RWPE1 (cell line): ENCODE measurements at places on chromosomes 11 and 22.

DNA sequence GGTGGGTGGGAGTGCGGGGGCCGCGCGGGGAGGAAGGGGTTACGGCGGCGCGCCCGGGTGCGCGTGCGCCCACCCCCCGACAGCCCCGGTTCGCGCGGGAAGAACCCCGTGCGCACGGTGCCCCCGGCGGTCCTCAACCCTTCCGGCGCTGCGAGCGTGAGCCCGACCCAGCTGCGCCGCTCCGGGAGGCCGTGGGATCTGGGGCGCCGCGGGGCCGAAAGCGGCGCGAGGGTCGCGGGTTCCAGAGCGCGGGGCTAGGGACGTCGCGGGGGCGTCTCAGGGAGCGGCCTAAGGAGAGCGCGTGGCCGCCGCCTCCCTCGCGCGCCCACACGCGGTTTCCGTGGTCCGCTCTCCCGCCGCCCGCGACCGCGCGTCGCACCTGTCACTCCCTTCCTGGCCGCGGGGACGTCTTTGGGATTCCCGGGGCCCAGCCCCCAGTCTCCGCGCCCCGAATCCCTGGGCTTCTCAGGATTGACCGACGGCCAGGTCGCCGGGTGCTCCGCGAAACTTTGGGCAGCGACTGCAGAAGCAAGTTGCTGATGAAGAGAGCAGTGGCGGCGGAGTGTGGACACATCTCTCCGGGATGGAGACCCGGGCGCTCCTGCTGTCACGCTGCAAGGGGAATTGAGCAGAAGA, 582 bp downstream of the SREBF2 start:
- DNase-seq = no peak

- DNase-seq = no peak
Measured at GRCh38 chr22:36221799-36222751, 17.3 kb downstream of the APOL2 start.

DNA sequence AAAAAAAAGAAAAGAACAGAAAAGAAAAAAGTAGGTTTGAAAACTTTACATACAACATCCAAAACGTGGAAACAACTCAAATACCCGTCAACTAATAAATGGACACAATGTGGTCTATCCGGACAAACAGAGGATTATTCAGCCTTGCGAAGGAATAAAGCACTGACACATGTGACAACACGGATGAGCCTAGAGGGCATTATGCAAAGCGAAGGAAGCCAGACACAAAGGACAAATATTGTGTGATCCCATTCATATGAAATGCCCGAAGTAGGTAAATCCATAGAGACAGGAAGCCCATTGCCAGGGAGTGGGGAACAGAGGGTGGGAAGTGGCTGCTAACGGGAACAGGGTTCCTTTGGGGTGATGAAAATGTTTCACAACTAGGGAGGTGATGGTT, 11.8 kb downstream of the RFPL1 start:
- DNase-seq = no peak

DNA sequence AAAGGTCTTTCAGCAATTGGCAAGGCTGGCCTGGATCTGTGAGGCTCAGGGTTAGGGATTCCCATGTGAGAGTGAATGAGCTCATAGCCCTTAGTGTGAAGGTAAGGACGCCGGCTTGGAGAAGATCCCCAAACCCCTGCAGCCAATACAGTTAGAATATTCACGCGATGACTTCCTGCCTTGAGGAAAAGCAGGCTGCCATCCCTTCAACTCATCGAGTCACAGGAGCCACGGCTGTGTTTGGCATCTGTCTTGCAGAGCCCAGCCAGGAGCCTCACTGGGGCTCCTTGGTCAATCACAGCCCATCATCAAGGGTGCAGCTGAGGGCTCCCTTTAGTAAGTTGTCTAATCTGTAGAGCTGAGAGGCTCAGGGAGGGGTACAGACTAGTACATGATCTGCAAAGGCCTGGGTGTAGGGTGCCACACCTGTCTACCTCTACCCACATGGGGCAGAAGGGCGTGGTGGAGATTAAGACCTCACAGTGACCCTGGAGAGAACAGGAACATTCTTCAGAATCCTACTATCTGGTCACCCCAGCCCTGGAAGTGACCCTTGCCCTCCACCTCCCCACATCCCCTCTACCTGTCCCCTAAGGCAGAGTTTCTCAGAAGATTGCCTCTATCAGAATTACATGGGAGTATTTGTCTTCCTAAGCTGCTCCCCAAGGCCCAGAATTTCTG, 18.5 kb downstream of the IL10RA start:
- DNase-seq = no peak

- DNase-seq = no peak
Measured at GRCh38 chr11:119776031-119776636, 47.1 kb upstream of the NECTIN1 start.

GRCh38 chr11:93908689-93909088, 58.3 kb upstream of the VSTM5 start:
- DNase-seq = peak; percentile 75

DNA sequence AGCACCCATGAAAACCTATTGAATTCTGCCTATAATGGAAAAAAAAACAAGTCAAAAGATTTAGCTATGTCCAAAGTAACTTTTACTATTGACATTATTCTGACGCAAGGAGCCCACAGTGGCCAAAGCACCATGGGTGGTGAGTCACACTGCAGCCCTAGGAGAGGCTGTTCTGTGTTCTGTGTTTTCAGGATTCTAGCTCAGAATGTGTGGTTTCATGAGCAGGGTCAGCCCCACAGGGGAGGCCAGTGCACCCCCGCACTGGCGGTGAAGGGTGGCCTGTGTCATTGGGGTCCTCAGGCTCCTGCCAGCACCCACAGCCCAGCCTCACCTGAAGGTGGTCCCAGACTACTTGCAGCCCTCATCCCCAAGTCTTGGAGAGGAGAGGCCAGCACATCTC, 112.2 kb downstream of the BRD1 start:
- DNase-seq = no peak

- DNase-seq = no peak
Measured at GRCh38 chr11:19633276-19633675, 79.4 kb upstream of the NAV2 start.

- peak; percentile 2 for DNase-seq
Measured at GRCh38 chr11:37264783-37265182, 666.7 kb upstream of the RAG2 start.

GRCh38 chr22:46997311-46997970, 235.0 kb downstream of the TBC1D22A start:
- DNase-seq = no peak

GRCh38 chr11:57647960-57648800, 1.5 kb downstream of the YPEL4 start:
- no peak for DNase-seq

GRCh38 chr22:26906464-26906863, 249.1 kb downstream of the MIAT start:
- DNase-seq = no peak

GRCh38 chr11:130407978-130408377, 20.4 kb downstream of the ADAMTS8 start:
- DNase-seq = peak; percentile 91

GRCh38 chr22:25125693-25126357, 73.8 kb upstream of the CRYBB3 start:
- no peak for DNase-seq

DNA sequence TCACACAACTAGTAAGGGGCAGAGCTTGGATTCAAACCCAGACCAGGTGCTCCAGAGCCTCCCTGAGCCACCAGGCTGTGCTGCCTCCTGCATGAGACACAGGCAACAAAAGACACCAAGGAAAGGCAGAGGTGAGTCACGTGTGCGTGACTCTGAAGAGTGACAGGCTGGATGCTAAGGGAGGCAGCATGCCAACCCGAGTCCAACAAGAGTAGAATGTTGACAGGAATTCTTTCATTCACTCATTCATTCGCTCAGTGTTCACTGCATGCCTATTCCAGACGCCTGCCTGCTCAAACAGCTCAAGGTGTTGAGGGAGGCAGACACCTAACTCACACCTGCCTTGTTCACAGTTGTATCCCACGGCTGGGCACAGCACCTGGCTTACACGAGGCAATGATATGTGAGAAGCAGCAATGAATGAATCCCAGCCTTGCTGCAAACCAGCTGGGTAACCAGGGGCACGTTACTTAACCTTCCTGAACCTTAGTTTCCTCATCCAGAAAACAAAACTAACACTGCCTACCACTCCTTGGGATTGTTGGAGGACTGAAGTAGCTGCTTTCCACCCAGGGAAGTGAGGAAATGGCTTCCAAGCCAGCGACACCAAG, 73.8 kb upstream of the ARFGAP3 start:
- DNase-seq = peak; percentile 26

GRCh38 chr11:123083623-123084029, 21.7 kb upstream of the HSPA8 start:
- DNase-seq = peak; percentile 83

DNA sequence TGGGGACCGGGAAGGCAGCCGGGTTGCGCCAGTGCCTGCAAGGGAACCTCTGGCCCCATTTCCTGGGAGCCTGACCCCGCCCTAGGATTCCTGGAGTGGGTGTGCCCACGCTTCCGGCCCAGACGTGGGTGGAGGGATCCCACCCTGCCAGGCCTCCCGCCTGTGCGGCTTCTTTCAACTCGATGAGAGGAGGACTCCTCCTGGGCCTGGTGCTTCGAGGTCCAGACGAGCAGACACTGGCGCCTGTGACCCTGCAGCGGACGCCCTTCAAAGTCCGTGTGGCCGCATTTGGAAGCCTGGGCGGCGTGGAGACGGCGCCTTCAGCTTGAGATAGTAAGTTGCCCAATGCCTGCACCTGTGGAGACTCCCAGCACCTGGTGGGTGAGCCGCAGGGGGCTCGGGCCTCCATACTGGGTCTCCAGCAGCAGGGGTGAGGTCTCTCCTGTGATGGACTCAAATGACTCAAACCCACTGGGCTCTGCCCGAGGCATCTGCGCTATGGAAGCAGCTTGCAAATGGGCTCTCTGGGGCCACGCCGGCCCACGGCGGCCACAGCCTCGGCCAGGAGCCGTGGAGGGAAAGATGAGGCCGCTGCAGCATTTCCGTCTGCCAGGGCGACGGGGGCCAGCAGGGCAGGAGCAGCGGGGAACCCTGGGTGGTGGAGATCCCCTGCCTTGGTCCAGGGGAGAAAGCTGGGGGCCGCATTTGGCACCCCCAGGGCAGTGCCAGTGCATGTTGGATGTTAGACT, 64.3 kb upstream of the PPARA start:
- peak; percentile 83 for DNase-seq

GRCh38 chr22:16810188-16810802, 14.9 kb downstream of the XKR3 start:
- DNase-seq = no peak

DNA sequence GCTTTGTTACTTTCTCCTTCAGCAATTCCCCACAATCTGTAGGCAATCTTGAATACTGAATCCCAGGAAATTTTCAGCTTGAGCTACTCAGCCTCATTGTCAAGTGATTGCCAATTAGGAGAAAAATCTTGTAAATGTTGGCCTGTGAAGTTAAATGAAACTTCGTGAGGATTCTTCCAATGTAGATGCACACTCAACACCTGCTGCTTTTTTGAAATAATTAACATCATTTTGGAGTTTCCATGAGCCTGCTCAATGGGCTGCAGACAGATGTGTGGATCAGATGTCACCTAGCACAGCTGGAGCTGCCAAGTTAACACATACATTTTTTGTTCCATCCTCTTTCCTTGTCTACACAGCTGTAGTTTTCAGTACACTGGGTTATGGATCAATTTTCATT, 645.6 kb upstream of the LUZP2 start:
- no peak for DNase-seq

GRCh38 chr11:129917231-129917630, 21.9 kb upstream of the NFRKB start:
- DNase-seq = no peak

DNA sequence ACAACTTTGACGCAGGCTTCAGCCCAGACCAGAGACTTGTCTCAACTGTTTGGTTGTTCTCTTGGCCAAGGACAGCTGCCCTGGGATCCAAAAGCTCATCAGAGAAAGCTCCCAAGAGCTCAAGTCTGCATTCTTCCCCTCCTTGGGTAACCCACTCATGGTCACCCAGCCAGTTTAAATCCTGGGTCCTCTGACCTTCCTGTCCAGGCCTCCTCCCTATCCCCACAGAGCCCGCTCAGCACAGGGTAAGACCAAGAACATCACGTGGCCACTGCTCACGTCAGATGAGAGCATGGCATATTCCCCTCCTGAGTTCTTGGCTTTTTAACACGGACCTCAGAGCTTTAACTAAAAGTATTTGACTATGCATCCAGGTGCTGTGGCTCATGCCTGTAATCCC, 25.8 kb downstream of the TSKU start:
- no peak for DNase-seq

- no peak for DNase-seq
Measured at GRCh38 chr11:44190883-44191230, 95.4 kb downstream of the EXT2 start.

DNA sequence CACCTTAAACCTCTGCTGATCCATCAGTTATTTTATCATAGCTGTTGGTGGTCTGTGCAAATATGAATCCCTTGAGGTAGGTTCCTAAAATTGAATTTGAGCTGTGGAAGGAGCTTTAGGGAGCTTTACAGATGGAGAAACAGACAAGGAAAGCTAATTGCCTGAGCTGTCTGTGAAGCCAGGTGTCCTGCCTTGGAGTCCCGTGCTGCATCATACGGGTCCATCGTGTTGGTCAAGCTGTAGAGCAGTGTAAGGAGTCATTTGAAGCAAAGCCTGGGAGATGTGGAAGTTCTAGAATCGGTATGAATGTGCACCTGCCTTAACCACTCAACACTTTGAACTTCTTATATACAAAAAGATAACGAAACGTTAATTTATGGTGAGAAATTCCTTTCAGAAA, 1.0 kb downstream of the POLA2 start:
- no peak for DNase-seq

- DNase-seq = no peak
Measured at GRCh38 chr11:6457581-6458320, 16.0 kb downstream of the TRIM3 start.

DNA sequence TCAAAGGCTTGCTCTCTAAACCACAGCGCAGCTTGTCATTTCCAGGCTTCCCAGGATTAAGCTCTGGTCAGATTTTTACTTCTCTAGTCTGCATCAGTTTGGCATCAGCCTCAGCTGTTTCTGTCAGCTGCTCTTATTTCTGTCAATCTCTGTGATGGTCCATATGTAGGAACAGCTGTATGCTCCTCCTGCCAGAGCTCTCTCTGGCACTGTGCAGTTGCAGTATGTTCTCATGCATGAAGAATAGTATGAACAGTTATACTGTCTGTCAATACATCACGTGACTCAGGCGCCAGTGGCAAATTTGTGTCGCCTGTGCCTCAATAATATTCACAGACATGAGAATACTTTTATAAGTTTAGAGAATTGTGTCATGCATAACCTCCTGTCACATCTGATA, 6.7 kb downstream of the OR6M1 start:
- DNase-seq = no peak

- DNase-seq = no peak
Measured at GRCh38 chr22:25098445-25099081, 101.1 kb upstream of the CRYBB3 start.

- DNase-seq = no peak
Measured at GRCh38 chr11:123472236-123472935, 42.3 kb downstream of the GRAMD1B start.

DNA sequence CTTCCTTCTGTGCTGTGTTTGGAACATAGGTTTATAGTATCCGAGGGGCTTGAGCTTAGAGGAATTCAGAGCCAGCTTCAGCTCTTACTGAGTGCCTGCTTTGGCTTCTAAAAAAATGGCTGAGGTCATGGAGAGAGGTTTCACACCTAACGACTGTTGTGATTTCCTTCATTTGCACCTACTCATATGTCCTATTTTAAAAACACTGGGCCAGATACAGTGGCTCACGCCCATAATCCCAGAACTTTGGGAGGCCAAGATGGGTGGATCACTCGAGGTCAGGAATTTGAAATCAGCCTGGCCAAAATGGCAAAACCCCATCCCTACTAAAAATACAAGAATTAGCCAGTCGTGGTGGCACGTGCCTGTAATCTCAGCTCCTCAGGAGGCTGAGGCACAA, 38.3 kb upstream of the SYT13 start:
- DNase-seq = no peak

- peak; percentile 12 for DNase-seq
Measured at GRCh38 chr11:134224710-134225664, 516 bp downstream of the VPS26B start.
